ENCODE measurements at places on chromosomes 12 and 14.

DNA sequence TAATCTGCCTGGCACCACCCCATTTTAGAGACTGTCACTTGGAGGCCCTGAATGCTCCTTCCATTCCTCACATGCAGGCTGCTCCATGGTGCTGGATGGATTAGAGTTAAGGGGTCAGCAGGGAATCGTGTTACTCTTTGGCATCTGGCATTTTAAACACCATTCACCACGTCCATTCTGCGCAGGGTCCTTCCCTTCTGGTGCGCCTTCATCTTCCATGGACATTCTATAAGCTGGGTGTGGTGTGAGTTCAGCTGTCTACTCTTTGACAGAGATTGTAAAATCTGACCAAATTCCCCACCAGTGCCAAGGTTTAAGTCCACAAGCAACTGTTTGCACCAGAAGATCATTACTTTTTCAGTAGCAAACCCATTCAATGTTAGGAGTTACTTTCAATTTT lies 47.8 kb downstream of the GIT2 start:
- DNase-seq, result no peak

DNA sequence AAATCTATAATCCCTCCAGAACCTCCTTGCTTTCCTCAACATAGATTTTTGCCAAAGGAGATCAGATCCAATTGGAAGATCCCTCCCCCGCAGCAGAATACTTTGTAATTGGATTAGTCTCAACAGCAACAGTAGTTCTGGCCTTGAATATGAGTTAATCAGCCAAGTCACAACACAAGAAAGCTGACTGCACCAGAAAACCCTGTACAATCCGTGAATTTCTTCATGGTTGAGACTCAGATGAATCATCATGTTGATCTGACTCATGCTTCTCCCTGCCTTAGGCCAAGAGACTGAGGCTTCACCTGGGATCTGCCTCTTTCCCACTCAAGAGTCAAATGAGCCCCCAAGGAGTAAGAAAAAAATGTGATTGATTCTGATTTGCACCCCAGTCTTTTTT lies 3.0 kb upstream of the METTL17 start:
- no peak for DNase-seq

DNA sequence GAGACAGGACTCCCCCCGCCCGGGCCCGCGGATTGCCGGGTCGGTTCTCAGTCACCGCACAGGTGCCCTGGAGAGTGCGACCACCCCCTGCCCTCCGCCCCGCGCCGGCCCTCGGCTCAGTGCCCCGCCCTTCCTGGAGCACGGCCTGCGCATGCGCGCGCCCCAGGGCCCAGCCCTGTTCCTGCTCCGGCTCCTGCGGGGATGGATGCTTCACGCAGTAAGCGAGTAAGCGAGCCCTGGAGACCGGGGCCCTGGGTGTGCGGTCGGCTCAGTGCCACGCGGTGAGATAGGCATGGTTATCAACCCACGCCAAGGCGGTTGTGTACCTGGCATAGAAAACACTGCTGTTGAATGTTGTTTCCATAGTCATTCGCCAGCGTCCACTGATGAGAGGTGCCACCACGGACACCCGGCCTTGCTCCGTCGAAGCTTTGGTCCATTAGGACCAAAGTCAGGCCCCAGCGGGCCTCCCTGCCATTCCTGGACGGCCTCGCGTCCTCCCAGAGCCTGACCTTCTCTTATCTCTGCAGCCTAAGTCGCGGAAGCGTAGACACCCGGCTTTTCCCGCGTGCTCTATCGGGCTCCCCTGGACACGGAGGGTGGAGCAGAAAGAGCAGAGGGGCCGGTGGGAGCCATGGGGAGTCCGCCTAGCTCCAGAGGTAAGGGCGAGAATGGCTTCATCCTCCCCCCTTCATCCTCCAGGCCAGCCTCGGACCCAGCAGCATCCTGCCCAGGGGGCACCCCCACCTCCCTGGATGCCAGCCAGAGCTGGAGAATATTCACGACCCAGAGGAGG lies 90.6 kb downstream of the PAPOLA start:
- DNase-seq, result no peak

DNA sequence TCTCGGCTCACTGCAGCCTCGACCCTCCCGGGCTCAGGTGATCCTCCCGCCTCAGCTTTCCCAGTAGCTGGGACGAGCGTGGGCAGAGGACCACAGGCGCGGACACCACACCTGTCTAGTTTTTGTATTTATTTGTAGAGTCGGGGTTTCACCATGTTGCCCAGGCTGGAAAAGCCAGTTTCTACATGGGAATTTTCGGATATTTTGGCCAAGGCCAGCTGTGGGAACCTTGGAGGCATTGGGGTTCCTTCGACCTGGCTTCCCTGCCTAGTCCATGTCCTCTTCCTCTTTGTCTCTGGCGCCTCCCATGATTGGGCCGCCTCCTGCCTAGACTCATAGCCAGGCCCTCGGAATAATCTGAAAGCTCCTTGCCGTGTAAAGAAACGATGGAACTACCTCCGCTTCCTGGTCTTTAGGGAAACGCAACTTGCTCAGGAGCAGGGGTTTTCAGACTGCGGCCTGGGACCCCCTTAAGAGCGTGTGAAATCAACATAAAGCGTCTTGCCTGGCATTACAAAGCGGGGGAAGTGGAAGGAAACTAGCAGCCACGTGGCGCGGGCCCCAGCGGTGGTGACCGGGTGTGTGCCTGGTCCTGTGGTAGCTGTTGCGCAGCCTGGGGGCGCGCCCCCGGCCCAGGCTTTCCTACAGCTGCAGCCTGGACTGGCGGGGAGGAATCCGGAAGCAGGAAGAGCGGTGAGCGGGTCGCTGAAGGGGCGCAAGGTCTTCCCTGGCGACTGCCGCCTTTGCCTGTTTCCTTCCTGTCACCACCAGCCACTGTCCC lies 1.4 kb upstream of the HSP90AA1 start:
- no peak for DNase-seq

DNA sequence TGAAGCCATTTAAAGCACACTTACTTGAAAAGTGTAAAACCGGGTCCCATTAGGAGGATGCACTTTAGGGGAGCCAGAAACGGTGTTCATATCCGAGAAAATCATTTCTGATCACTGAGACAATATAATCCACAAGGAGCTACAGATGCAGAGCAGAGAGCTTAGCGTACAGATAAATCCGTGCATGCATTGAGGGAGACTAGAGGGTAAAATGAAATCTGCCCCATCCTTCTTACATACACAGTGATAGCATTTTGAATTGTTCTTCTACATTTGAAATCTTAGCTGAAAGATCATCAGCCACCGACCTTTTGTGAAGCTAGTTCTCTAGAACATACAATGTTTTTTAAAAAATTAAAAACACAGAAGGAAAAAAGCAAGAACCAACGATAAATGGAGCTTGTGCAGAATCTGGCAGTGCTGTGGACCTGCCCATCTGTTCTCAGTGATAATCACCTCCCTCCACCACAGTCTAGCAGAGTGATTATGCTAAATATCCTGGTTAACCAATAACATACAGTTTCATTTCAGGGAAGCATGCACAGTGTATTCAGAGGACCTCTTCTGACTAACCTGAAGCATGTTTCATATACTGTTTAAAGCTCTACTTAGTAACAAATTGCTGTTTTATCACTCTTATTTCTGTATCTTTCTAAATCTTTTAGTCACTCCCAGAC lies 161.1 kb downstream of the PPFIA2 start:
- DNase-seq, result no peak

DNA sequence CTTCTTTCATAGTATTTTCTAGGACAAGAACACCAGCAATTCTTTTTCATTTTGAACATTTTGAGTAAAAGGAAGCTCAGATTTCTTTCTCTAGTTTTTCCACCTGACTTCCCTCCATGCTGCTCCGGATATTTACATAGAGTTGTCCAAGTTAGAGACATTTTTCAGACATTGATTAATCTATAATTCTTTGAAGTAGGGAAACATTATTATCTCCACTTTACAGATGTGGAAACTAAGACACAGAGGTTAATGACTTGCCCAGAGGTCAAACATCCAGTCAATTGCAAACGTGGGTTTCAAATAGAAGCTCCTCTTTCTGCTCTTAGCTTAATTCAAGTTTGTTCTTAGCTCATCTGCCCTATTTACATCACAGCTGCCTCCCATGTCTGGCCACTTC lies 138.3 kb downstream of the EGLN3 start:
- no peak for DNase-seq

DNA sequence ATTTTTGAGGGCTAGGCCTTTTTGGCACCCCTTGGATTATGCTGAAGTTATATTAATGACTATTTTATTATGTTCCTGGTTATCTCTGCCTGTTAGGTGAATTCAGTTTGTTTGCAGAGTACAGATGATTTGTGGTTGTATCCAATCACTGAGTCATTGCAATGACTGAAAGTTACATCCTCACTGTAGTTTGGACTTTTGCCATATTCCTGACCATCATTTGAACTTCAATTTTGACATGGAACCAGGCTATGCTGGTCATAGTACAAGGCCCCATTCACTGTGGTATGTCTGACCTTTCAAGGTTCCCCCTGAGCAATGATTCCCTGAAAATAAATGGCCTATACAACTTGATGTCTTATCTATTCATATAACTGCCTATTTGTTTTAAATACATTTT lies 621.0 kb downstream of the CCER1 start:
- DNase-seq, result no peak

GRCh38 chr14:36281309-36281708 lies 39.1 kb downstream of the MBIP start:
- no peak for DNase-seq

DNA sequence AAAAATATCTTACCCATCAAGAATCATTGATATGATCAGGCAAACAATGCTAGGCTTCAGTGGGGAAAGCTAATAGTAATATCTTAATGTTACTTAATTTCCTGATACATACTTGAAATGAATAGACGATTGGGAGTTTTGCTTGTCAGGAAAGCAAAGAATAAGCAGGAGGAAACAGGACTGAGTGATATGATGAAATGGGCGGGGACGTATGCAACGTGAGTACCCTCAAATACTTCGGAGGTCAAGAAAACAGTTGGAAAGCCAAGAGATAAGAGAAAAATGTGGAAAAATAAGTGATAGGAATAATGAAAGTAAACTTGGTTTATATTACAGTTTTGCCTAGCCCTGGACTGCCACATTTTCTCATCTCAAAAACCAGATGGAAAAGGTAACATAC lies 49.2 kb downstream of the METTL25 start:
- no peak for DNase-seq

DNA sequence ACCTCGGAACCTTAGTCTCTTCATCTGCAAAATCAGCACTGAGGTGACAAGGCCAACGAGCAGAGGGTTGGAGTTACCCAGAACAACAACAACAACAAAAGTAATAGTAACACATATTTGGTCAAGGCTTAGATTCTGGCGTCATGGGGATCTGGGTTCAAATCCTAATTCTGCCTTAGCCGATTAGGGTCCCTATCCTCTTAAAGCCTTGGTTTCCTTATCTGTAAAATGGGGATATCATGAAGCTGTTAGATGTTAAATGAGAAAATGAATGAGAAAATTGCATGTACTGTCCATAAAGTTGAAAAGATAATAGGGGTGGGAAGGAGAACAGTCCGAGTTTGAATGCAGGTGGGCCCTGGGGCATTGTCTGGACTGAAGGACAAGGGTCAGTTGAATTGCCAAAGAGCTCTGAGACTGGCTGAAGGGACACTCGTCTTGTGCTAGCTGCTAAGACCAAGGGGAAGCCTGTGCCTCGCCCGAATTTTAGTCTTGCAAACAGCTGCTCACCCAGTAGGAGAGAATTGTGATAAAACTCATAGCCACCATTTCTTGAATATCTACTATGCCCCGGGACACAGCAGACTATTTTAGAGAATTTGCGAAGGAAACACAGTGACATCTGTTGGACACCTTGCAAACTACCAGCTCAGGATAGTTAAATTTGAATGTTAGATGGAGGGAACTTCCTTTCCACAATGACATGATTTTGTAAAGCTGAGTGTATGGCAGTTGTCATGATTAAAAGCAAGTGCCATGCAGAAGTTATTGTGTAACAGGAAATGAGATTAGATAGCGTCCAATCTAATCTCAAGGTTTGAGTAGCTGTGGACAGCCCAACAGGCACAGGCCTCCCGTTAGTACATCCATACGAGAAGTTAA lies 6.8 kb upstream of the HNF1A start:
- DNase-seq, result no peak

DNA sequence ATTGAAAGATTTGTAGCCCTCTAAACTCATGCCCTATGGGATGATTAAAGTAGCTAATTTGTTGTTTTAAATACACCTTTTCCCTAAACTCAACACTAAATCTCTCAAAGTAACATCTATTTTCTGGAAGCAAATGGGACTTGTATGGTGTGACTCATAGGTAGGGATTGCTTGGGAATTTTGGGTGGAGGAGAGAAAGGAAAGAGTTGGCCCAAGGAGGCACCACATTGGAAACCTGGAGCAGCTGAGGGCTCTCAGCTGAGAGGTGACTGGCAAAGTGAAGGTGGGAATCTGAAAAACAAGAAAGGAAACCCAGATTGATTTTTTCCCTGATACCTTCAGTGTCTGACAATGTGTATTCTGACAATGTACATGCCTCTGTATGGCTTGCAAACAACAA lies 114.8 kb upstream of the PRICKLE1 start:
- no peak for DNase-seq

DNA sequence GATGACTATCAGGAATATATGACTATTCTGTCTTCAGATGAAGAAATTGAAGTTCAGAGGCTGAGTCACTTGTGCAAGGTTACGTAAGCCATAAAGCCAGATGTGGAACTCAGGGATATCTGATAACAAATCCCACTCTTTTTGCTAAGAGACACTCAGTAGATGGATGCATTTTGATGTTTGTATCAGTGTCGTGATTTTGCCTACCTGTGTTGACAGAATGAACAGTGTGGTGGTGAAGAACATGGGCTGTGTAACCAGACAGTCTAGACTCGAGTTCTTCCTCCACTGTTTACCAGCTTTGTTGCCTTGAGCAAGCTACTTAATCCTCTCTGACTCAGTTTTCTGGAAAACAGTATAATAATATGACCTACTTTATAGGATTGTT lies 93.9 kb downstream of the DAAM1 start:
- DNase-seq, result no peak

GRCh38 chr14:28608851-28609828 lies 157.4 kb upstream of the FOXG1 start:
- no peak for DNase-seq

GRCh38 chr12:131640525-131640924 lies 70.4 kb upstream of the SFSWAP start:
- DNase-seq, result no peak

- no peak for DNase-seq
Measured at GRCh38 chr12:68034567-68034966, 45.3 kb downstream of the IFNG-AS1 start.

GRCh38 chr12:15152456-15152855 lies 68.8 kb downstream of the RERG start:
- no peak for DNase-seq

All from GOT3 (cell line).